ENCODE measurements at places on chromosomes 2 and 18.

GRCh38 chr2:239097428-239097696, 249.5 kb downstream of the TWIST2 start:
- no peak for DNase-seq

- DNase-seq, result no peak
Measured at GRCh38 chr2:137705296-137705695, 259.0 kb upstream of the HNMT start.

- DNase-seq, result no peak
Measured at GRCh38 chr2:168632709-168633121, 169.7 kb upstream of the NOSTRIN start.

DNA sequence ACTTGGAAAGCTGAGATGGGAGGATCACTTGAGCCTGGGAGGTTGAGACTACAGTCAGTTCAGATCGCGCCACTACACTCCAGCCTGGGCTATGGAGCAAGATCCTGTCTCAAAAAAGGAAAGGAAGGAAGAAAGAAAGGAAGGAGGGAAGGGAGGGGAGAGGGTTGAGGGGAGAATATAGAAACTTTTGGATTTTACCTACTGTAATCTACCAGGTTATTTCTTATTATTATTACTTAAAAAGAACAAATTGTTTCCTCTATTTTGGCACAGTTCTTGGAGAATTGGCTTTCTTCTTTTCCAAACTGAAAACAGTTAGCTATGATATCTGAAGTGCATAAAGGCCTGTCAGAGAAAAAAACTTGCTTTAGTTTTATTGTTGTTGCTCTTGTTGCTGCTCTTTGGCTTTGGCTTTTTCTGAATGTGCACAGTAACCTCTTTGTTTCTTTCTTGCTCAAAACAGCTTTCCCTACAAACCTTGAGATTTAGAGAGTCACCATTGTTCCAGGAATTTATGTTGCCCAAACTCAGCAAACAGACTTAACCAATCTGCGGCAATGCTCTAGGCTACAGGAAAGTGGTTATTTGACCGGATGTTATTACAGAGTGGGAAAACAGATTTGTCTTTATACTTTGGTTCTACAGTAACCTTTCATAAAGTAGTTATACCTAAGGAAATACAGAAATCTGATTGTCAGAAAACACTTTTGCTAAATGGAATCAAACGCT, 214.9 kb downstream of the XIRP2 start:
- no peak for DNase-seq

GRCh38 chr2:39411181-39411944, 25.7 kb downstream of the MAP4K3 start:
- DNase-seq, result no peak

DNA sequence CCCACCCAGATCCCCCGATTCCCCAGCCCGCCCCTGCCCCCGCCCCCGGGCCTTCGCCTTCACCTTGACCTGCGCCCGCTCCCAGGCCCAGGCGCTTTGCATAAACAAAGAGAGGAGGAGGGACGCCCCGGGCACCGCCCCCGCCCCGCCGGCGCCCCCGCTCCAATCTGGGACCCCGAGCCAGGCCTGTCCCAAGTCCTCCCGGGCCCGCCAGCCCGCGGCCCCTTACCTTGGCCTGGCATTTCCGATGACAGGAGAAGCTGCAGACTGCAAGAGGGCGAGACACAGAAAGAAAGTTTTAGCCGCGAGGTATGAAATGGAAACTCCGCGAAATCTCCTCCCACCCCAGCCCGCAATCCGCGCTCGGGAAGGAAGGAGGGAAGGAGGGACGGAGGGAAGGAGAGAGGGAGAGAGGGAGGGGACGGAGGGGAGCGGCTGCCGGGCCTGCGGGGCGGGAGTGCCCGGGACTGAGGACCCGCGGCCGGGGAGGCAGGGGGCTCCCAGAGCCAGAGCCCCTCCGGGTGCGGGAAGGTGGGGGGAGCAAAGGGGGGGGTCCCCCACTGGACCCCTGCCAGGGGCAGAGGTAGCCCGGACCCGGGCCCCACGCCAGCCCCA, 24.2 kb downstream of the TNS1 start:
- DNase-seq, result no peak

- no peak for DNase-seq
Measured at GRCh38 chr2:218276986-218277755, 6.9 kb downstream of the PNKD start.

DNA sequence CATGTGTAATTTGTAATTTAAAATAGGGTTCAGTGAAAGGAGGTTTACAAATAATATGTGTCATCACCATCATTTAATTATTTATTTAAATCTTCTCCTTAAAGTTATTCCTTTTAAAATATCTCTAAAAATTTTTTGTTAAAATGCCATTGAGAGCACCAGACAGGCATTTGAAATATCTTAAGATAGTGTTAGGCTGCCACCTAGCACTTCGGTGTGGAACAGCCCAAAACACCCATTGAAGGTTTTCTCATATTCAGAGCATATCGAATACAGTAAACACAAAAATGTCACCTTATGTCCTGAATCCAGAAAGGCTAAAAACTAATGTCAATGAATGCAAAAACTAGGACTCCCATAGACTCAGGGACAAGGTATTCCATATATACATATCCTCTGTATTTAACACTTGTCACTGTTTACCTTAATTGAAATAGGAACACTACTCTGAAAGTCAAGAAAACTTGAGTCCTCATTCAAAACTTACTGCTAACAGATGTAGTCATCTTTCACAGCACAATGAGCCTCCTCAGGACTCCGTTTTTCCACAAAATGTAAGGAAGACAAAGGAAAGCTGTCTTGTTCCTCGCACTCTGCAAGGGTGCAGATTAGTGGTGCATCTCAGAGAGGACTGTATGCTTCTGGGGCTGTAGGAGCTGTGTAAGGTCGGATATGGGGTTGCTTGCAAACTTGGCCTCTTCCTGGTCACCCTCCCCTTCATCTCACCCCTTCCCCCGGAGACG, 329.5 kb downstream of the PAX3 start:
- no peak for DNase-seq

GRCh38 chr2:127790694-127791529, 20.1 kb downstream of the WDR33 start:
- DNase-seq, result no peak

GRCh38 chr18:31633392-31634330, 42.0 kb downstream of the TTR start:
- no peak for DNase-seq

GRCh38 chr2:143433251-143433650, 304.0 kb downstream of the ARHGAP15 start:
- no peak for DNase-seq

Measured in activated naive CD4-positive, alpha-beta T cell treated with anti-CD3 and anti-CD28 coated beads, Interleukin-2, amount 50 U/mL, for 72 hours (primary cell).